ENCODE measurements at places on chromosomes 3 and 15.

- no peak for DNase-seq
These were observed 174.6 kb downstream of the AKAP13 start for GRCh38 chr15:85554852-85555521.

- DNase-seq = no peak
These were observed 636.0 kb upstream of the TBL1XR1 start for GRCh38 chr3:177833332-177833731.

DNA sequence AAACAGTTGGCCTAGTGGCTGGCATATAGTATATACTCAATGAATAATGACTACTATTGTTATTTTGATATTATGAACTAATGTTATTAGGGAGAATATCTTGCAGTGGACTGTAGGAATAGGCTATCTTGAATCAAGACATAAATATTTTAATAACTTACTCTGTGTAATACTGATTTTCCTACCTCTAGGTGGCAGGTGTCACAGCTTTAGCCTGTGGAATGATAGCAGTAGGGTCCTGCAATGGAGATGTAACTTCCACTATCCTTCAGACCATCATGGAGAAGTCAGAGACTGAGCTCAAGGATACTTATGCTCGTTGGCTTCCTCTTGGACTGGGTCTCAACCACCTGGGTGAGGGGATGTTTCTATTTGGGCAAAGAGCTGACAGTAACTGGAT, 6.5 kb downstream of the PSMD2 start:
- no peak for DNase-seq

- DNase-seq = no peak
These were observed 44.9 kb upstream of the PARP14 start for GRCh38 chr3:122635789-122636188.

GRCh38 chr3:59006634-59007517, 42.9 kb downstream of the CFAP20DC start:
- DNase-seq = no peak

GRCh38 chr3:29374226-29374625, 93.4 kb downstream of the RBMS3 start:
- DNase-seq = no peak

GRCh38 chr3:9130345-9131305, 118.8 kb downstream of the SRGAP3 start:
- DNase-seq = no peak

All from T-helper 1 cell (primary cell).